ENCODE measurements at places on chromosomes 6 and 20.

DNA sequence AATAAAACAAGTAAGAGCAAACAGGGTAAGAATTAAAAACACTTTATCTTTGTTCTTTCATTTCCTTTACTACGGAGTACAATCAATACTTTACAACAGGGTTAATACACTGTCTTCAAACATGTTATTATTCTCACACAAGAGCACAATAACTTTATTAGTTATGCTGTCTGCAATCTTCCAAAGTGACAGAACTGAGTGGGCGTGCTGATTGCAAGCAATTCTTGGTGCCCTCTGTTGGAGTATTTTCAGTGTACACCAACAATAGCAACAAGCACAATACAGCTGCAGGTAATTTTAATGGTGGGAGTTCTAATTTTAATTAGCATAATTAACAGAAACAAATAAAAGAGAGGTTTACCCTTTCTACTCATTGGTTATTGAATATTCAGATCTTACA is 33.9 kb upstream of the PTPRK start:
- H3K27me3 ChIP-seq, result no peaks in the 10 kb centered on the region
- no peak overlapping the region for H3K27ac ChIP-seq
- no peak overlapping the region for H3K4me3 ChIP-seq
- DNase-seq, result no peak

DNA sequence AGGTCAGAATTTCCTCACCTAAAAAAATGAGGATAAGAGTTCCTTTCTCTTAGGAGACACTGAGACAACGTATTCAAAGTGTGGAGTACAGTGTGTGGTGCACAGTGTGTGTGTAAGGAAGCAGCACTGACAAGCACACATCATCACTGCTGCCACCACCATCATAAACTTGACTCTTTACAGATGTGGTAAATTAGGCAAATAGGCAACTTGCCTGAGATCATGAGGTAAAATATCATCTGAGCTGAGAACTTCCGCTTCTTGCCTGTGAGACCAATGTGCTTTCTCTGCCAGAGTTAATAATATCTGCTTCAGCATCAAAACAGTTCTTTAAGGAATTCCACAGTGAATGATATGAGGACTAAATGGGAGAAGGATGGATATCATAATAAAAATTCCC is 52.7 kb downstream of the LYRM4 start:
- no peaks in the 10 kb centered on the region for H3K36me3 ChIP-seq
- H3K27me3 ChIP-seq, result no peaks in the 10 kb centered on the region

DNA sequence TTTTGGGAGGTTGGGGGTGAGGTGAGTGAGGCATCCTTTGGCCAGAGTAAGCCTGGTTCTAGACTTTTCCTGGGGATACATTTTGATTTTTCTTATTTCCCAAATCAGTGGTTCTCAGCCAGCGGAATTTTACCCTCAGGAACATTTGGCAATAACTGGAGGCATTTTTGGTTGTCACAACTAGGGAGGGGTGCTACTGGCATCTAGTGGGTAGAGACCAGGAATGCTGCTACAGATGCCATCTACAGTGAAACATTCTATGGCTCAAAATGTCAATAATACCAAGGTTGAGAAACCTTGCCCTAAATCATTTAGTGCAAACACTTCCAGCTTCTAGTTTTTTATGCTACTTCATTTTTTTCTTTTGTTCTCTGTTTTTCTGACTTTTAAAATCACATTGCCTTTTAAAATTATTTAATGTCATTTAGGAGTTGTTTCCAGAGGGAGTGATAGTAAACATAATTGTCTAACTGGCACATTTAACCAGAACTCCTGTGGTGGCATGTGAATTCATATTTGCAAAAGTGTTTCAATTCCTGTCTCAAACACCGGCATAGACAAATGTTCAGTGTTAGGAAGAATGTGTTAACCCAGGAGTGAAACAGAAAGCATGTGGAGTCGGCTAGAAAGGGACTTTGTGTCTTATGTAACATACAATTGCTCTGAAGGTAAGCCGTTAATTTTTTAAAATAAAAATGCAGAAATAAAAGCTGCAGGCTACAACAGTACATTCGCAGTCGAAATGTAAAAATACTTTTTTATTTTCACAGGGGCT is 59.0 kb downstream of the QRSL1 start:
- no peak overlapping the region for H3K27ac ChIP-seq
- DNase-seq, result no peak

DNA sequence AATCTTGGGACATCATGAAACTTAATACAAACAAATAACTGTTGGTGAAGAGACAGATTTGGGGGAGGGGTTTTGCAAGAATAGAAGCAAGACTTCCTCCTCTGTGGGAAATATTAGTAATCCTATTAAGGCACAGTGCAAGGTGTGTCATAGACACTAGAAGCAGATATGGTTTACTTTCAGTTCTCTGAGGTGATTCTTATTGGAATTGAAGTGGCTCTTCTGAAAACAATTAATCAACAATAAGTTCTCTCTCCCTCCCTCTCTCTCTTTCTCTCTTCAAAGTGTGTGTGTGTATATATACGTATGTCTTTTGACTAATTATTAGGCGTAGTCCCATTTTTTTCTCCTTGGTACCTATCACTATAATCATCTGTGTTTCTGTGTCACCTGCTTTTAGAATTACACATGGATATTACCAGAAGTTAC is 99.8 kb downstream of the HIVEP2 start:
- peak overlapping the region; percentile 49 for H3K27ac ChIP-seq
- no peaks in the 10 kb centered on the region for H3K36me3 ChIP-seq
- peaks cover 1% of the 10 kb centered on the region for H3K27me3 ChIP-seq
- peaks cover 67% of the 10 kb centered on the region for H3K4me1 ChIP-seq
- no peak overlapping the region for H3K4me3 ChIP-seq

- DNase-seq, result peak; percentile 58
- peaks cover 2% of the 10 kb centered on the region for H3K27me3 ChIP-seq
These were observed 11.9 kb upstream of the CPNE5 start for GRCh38 chr6:36851149-36851614.

DNA sequence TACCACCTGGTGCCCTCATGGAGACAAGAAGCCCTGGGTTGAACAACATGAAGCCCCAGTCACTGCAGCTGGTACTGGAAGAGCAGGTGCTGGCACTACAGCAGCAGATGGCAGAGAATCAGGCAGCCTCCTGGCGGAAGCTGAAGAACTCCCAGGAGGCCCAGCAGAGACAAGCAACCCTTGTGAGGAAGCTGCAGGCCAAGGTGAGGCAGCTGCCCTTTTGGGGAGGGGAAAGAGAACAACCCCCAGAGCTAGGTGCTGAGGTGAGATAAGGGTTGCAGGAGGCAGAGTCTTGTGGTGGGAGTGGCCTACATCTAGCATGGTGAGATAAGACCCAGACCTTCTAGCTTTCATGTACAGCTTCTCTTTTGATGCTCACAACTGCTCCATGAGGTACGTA is 7.0 kb downstream of the CEP250 start:
- H3K27me3 ChIP-seq, result peaks cover 4% of the 10 kb centered on the region
- H3K4me3 ChIP-seq, result no peak overlapping the region
- peaks cover 12% of the 10 kb centered on the region for H3K4me1 ChIP-seq
- DNase-seq, result no peak

DNA sequence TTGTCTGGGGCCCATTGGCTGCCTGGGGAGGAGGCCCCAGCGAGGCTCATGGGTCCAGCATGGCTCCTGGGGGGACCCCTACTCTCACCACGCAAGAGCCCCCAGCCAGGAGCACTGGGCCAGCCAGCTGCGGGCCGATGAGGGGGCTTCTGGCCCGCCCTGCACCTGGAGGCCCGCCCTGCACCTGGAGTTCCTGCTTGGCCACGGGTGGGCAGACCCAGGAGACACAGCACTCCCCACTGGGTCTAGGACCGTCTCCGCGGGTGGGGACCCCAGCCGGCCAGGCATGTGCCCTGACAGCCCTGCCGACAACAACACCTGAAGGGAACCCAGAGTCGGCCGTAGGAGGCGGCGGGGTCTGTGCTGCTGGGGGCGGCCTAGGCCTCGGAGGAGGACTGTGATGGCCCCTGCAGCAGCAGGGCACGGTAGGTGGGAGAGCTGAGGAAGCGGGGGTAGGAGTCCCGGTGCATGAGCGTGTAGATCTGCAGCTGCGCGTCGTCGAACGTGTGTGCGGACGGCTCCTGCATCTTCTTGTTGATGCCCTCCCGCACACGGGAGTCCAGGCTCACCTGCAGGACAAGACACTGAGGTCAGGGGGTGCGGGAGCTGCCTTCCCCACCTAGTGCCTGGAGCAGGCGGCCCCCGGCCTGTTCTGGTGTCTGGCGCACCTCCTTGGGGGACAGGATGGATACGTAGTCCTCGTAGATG is 5.7 kb downstream of the RGS19 start:
- DNase-seq, result no peak
- H3K36me3 ChIP-seq, result no peaks in the 10 kb centered on the region
- H3K27me3 ChIP-seq, result peaks cover 5% of the 10 kb centered on the region
- H3K27ac ChIP-seq, result no peak overlapping the region
- H3K4me3 ChIP-seq, result no peak overlapping the region
- H3K4me1 ChIP-seq, result no peaks in the 10 kb centered on the region

- peak overlapping the region; percentile 75 for H3K4me3 ChIP-seq
- H3K27ac ChIP-seq, result peak overlapping the region; percentile 100
- H3K27me3 ChIP-seq, result peaks cover 14% of the 10 kb centered on the region
These were observed 4.2 kb upstream of the CTSZ start for GRCh38 chr20:59010995-59011873.

DNA sequence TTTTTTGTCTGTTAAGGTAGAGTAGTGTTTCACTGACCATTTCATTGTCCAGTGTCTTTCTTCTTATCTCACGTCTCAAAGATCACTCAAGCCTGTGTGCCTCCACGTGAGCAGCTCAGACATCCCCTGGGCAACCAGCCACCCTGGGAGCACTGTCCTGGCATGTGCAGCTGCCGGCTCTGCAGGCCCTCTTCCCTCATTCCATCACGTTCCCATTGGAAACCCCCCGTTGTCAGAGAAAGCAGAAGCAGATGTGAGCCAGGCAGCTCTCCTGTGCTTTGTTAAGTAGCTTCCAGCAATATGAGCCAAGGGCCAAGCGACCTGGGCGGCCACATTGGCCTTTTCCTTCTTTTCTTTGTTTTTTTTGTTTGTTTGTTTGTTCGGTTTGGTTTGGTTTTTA is 233.2 kb upstream of the SYNDIG1 start:
- peaks cover 1% of the 10 kb centered on the region for H3K27me3 ChIP-seq
- H3K4me1 ChIP-seq, result no peaks in the 10 kb centered on the region
- H3K4me3 ChIP-seq, result no peak overlapping the region
- H3K36me3 ChIP-seq, result no peaks in the 10 kb centered on the region

DNA sequence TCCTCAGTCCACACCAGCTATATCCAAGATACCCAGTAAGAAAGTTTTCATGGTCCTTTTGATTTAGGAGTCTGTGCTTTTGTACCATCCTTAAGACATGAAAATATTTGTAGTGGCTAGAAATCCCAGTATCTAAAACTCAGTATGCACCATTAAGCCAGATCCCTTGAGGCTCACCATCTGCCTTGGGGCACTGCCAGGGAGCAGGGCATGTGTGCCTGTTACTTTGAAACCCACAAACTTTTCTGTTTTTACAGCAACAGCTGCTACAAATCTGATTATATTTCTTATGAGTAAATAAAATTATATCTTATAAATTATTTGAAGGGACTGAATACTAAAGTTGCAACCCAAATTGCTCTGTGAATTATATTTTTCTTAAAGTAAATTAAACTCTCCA is 290.5 kb upstream of the MANEA start:
- H3K4me1 ChIP-seq, result no peaks in the 10 kb centered on the region
- no peak overlapping the region for H3K4me3 ChIP-seq
- DNase-seq, result no peak
- no peaks in the 10 kb centered on the region for H3K27me3 ChIP-seq
- no peak overlapping the region for H3K27ac ChIP-seq

GRCh38 chr6:97110626-97111025 is 172.4 kb downstream of the MMS22L start:
- DNase-seq, result peak; percentile 28
- H3K4me3 ChIP-seq, result no peak overlapping the region
- peaks cover 18% of the 10 kb centered on the region for H3K4me1 ChIP-seq

DNA sequence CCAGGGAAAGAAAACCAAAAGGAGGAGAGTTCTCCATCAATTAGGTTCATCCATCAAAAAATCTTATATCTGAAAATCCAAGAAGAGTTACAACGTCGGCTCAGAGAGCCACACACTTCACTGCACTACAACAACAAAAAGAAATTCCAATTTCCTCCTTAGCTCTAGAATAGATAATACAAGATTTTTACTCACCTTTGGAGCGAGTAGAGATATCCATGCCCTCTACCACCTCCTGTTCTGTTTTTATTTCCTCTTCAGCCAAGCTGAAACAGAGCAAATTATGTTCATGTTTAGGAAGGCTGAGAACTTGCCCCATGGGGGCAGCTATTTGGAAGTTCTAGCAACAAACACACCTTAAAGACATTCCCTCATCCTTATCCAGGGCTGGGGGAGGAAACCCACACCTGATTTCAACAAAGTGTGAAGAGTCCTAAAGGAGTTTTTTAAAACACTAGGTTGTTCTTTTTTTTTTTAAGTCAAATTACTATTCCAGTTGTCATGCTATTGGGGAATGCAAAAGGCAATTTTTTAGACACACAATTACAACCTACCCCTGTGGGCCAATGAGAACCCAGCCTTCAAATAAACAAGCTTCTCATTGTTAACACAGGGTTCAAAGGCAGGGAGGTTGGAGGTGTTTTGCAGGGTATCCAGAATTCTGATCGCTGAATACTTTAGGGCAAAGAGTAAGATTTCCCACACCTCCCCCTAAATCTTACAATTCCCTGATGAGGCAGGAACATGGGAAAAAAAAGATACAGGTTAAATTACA is 8.7 kb downstream of the ZMYND8 start:
- H3K4me3 ChIP-seq, result no peak overlapping the region
- H3K27me3 ChIP-seq, result peaks cover 2% of the 10 kb centered on the region
- H3K36me3 ChIP-seq, result peaks cover 35% of the 10 kb centered on the region
- no peak for DNase-seq
- peaks cover 6% of the 10 kb centered on the region for H3K4me1 ChIP-seq

GRCh38 chr20:57708694-57709673 is 831 bp downstream of the PMEPA1 start:
- H3K4me1 ChIP-seq, result peaks cover 62% of the 10 kb centered on the region
- peaks cover 13% of the 10 kb centered on the region for H3K27me3 ChIP-seq
- DNase-seq, result peak; percentile 28

DNA sequence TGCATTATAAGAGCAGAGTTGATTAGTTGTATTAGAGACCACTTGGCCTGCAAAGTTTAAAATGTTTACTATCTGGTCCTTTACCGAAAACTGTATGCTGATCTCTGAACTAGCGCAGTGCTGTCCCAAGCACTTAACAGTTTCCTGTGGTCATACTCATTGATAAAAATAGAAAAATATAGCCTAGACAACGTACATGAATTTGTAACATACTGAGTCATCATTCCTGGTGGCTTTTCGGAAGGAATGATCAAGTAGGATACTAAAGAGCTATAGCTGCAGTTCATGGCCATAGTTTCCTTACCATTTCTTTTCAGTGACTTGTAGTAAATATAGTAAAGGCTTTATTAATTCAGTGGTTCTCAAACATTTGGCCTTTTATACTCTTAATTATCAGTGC is 18.4 kb downstream of the TTK start:
- no peak overlapping the region for H3K4me3 ChIP-seq
- no peak for DNase-seq
- H3K27me3 ChIP-seq, result no peaks in the 10 kb centered on the region
- H3K4me1 ChIP-seq, result no peaks in the 10 kb centered on the region
- no peaks in the 10 kb centered on the region for H3K36me3 ChIP-seq
- H3K27ac ChIP-seq, result no peak overlapping the region

GRCh38 chr6:44034391-44034861 is 92.8 kb downstream of the MRPL14 start:
- H3K27me3 ChIP-seq, result peaks cover 9% of the 10 kb centered on the region
- H3K27ac ChIP-seq, result no peak overlapping the region
- H3K4me1 ChIP-seq, result peaks cover 8% of the 10 kb centered on the region
- peaks cover 4% of the 10 kb centered on the region for H3K36me3 ChIP-seq
- DNase-seq, result no peak
